ENCODE measurements at places on chromosomes 11 and 22.

DNA sequence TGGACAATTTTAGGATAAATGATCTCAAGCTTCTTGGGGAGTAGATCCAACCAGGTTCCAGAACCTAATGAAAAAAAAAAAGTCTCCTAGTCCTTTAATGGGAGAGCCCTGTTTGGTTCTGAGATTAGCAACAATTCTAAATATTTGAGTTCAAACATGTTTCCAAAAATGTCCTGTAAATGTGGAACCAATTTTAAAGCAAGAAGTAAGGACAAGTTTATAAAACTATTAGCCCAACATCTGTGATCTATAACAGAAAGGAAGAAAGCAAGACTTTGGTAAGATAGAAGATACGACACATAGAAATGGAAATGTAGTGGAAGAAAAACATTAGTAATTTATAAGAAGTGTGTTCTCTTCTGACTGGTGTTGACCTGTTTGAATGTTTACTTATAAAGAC, 79.7 kb upstream of the SLC5A12 start:
- no peak for DNase-seq

DNA sequence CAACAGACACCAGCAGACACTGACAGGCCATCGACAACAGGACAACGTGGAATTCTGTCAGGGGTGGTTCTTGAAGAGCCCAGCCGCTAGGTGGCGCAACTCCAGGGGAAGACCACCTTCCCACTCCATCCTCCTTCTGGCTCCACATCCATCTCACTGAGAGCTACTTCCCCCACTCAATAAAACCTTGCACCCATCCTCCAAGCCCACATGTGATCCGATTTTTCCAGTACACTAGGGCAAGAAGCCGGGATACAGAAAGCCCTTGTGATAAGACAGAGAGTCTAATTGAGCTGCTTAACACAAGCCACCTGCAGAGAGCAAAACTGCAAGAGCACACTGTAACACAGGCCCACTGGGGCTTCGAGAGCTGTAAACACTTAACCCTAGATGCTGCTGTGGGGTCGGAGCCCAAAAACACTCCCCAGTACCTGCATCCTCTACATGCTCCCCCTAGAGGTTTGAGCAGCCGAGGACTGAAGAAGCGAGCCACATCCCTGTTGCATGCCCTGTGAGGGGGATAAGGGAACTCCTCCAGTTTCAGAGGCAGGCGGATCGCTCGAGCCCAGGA, 11.5 kb upstream of the RAB39A start:
- DNase-seq: no peak

DNA sequence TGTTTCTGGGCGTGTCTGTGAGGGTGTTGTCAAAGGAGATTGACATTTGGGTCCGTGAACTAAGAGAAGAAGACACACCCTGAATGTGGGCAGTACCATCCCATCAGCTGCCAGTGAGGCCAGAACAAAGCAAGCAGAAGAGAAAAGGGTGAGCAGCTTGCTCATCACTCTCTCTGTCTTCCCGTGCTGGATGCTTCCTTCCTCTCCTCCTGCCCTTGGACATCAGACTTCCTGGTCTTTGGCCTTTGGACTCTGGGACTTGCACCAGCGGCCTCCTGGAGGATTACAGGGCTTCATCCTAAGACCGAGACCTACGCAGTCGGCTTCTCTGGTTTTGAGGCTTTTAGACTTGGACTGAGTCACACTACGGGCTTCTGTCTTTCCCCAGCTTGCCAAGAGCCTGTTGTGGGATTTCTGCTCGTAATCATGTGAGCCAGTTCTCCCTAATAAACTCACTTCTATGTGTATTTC, 18.8 kb downstream of the APOL2 start:
- peak; percentile 47 for DNase-seq

- no peak for DNase-seq
These were observed 1.4 kb upstream of the STIM1 start for GRCh38 chr11:3853899-3854659.

DNA sequence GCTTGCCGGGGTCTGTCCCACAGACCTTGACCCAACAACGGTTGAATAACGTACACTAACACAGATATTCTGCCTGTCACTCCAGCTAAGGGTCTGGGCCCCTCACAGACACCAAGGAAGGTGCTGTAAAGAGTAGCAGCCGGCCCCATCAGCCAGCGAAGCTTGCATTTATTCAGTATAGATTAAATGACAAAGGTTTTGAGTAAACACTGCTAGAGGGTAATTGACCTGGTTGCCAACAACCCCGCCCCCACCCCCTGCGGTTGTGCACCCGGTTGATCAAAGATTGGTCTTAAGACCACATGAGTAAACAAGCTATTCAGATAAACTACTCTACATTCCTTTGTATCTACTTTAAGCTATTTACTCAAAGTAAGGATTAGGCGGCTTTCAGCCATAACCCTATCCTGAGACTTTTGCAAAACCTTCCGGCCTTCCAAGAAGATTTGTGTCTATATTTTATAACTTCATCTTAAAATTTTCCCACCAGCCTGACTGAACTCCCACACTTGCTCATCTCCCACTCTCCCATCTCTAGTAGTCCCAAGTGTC, 4.8 kb upstream of the CKAP5 start:
- peak; percentile 27 for DNase-seq

- no peak for DNase-seq
These were observed 162.7 kb downstream of the BARX2 start for GRCh38 chr11:129538323-129538722.

DNA sequence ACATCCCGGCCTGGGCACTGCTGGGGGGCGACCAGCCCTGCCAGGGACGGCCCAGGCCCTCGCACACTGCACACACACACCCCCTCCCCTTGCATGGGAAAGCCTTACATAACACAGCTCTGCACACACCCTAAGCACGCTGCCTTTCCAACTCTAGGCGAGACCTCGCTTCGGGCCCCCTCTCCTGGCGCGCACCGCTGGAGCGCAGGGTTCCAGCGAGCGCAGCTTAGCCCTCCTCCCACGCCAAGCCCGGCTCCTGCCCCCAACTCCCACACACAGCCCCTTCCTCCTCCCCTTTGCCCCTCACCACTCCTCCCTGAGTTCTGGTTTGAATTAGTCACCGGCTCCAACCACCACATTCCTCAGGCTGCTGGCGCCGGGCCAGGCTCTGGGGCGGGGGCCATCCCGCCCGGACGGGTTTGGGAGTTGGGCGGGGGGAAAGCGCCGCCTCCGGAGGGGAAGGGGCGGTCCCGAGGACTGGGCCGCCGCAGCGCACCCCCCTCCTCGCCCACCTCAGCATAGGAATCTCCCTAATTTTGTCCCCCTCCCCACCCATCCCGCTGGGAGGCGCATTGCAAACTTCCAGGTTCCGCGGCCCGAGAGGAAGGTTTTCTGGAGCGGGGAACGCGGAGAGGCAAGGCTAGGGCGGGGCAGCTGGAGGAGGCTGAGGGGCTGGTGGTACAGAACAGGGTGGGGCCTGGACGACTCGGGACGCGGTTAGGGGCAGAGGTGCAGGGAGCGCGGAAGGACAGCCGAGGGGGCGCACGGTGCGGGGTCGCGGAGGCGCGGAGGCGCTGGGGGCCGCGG, 966 bp downstream of the AHNAK start:
- peak; percentile 97 for DNase-seq

DNA sequence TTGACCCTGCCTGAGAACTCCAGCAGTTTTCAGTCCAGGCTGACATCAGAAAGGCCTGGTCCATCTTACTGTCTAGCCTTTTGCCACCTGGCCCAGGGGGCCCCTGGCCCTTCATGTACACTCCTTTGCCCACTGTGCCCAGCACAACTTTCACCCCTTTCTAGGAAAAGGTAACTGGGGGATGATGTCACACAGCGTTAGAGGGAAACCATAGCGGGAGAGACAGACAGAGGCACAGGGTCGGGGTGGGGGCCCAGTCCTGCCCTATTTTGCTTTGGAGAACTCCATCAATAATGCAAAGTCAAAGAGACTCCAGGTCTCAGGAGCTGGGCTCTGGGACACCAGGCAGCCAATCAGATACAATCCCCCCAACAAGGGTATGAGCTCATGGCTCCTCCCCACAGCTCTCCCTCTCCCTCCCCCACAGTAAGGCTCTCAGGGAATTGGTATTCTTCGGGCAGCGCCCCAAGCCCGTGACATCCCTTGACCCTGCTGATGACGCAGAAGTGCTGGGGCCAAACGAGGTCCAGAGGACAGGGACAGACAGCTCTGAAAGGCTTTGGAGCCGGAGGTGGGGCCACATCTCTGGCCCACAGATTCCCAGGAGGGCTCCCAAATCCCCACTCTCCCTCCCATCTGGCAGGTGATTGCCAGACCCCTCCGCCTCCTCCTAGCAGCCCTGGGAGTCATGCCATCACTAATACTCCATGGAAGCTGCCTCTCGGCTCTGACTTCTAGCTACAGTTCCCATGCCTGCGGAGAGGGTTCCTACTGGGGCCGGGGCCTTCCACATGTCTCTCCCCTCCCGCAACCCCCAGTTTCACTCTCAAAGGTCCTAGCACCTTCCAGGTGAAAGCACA, 5.9 kb downstream of the USP2 start:
- DNase-seq: peak; percentile 68

Measured in mesendoderm (in vitro differentiated cells).